ENCODE measurements at places on chromosomes 5 and 9. TPM values are rescaled to one million over a fixed set of nuclear protein-coding genes. Genes with fewer than 3 reads are reported as not detected.

NR2F1-AS1 gene
- 16.4 TPM for total RNA-seq

ZNF483 gene
- 2.9 TPM for total RNA-seq

EQTN gene
- total RNA-seq, result not detected

RASEF gene
- not detected for total RNA-seq

F2RL1 gene
- 135 TPM for total RNA-seq

IL7R gene
- 3.6 TPM for total RNA-seq

LECT2 gene
- not detected for total RNA-seq

STPG3 gene
- total RNA-seq, result not detected

TRUB2 gene
- 16.7 TPM for total RNA-seq

PCDHAC2 gene
- 0.33 TPM for total RNA-seq
